ENCODE measurements at places on chromosomes 2 and 18.

DNA sequence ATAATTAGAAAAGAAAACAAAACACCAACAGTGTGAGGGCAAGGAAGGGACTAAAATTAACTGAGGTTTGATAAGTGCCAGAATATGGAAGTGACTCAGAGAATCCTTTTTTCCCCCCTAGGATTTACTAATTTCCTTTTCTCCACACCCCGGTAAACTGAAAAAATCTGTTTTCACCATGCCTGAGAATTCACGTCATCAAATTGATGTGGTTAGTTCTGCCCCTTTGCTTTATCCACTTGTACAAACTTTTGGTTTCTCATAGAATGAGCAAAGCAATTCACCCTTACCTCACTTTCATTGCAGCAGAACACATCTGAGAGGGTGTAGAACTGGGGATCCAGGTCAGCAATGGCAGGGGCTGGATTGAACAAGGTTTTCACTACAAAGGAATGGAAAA lies 57.8 kb downstream of the RBKS start:
- no peak for DNase-seq

DNA sequence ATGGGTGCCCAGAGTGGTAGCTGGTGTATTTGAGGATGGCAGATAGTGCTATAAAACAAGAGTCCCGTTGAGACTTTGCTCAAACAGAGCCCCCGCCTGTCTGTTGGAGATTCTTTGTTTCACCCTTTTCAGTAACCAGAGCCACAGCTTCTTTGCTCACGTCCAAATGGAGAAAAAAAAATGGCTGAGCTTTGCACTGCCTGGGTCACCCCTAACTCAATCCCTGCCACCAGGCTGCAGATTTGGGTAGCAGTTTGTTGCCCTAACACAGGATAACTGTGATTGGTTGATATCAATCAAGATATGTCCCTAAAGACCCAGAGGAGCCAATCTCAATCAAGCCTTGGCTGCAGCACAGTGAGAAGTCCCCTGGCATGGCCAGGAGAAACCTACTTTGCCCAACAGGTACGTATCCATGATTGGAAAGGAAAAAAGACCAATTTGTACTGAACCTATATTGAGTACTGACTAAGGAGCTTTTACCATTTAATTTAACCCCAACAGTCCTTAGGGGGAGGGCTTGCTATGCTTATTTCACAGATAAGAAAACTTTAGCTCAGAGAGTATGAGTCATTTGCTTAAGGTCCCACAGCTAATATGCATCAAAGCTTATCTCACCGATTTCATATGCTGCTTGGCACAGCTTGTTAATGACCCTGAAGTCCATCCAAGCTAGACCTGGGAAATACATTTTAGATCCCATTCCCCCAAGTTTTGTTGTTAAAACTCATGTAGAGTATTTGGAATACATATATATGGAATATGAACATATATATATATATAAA lies 72.0 kb upstream of the SH3BP4 start:
- DNase-seq, result no peak

DNA sequence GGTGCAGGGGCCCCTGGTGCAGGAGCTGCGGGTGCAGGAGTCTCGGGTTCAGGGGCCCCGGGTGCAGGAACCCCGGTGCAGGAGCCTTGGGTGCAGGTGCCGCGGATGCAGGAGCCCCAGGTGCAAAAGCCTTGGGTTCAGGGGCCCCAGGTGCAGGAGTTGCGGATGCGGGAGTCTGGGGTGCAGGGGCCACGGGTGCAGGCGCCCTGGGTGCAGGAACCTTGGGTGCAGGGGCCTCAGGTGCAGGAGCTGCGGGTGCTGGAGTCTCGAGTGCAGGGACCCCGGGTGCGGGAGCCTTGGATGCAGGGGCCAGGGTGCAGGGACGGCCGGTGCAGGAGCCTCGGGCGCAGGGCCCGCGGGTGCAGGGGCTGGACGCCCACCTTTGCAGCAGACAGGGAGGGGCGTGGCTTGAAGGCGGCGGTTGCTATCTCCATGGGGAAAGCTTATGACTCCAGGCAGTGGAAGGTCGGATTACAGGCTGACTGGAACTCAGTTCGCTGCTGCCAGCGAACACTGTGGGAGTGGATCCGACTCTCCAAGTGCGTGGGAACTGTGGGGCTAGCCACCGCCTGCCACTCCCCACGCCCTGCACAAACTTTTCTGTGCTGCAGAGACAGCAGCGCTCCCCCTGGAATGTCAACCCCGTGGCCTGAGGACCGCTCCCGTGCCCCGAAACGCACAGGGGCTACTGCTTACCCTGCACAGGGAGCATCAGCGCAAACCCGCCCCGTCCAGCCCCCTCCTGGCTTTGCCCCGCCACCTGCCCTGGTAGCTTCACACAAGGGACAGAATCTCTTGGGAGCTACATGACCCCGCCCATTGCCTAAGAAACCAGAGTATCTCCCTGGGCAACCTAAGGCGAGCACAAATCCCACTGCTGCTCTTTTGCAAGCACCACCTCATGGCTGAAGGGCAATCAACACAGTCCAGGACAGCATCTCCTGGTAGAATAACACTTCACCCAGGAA lies 40.3 kb downstream of the COPS9 start:
- DNase-seq, result no peak

- DNase-seq, result no peak
Measured at GRCh38 chr2:19559596-19560240, 201.3 kb upstream of the OSR1 start.

GRCh38 chr2:88875736-88876135 lies 184.3 kb downstream of the RPIA start:
- DNase-seq, result no peak

DNA sequence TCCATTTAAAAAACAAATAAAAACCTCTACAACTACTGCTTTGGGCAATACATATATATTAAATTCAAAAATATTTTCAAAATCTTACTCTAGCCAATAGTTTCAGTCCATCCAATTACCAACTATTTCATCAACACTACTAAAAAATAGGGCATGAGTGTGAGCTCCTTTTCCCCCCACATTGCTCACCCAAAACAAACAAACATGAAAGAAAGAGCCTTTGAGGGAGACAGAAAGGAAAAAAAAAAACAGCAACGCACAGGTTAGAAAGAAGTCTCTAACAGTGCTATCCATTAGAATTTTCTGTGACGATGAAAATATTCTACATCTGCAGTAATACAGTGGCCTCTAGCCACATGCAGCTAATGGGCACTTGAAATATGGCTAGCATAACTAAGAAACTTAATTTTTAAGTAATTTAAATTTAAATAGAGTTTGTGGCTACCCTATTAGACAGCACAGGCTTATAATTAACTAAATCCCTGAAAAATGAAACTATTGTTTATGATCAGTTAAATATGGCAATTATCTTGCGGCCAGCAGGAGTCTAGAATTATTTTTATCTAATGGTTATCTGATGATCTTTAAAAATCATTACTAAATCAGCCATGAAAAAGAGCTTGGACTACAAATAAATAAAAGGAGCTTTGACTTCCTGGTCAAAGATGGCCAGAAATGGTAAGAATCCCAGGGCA lies 59.2 kb downstream of the RBMS1 start:
- no peak for DNase-seq

DNA sequence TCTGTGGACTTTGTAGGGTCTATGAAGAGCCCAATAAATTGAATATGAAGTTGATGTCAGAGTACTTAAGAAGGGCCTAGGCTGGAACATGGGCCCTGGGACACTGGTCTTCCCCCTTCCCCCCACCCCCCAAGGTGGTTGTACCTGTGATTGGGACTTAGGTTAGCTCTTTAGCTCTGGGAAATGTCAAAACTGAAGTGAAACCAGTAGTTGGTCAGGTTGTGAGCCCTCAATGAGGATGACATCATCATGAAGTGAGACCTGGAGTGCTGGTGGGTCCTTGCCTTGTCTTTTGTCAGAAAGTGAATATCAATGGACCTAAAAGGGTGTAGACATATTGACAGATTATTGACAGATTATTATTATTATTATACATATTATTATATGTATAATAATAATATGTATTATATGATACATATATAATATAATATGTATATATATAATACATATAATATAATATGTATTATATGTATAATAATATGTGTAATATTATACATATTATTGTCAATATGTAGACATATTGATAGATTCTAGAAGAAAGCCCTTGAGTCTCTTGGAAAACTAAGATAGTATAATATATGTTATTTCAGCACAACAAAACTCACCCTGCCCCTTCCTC lies 5.4 kb downstream of the MARS2 start:
- no peak for DNase-seq

- DNase-seq, result no peak
Measured at GRCh38 chr2:56099963-56100362, 83.8 kb upstream of the CCDC85A start.

Data from T1000 (cell line).